CD4-positive, alpha-beta T cell treated with Interleukin-6 at 100 ng/mL for 8 hours (primary cell): ENCODE measurements at places on chromosomes 3 and 15.

DNA sequence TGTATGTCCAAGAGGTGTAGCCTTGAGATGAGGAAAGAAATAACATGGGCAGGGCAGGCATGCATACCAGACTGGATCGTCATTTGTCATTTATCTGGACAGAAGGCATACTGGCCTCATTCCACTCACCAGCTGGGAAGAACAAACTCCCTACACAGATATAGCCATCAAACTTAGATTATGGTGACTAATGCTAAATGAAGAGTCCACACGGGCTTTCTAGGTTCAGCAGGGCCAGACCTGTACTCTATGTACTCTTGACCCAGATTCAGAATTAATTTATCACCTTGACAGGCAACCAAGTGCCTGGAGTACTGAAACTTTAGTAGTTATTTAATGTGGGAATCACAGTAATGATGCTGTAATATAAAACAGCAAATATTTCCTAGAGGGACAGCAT is 164.3 kb upstream of the IL12A start:
- DNase-seq = no peak

GRCh38 chr15:94256511-94256910 is 25.1 kb downstream of the MCTP2 start:
- no peak for DNase-seq

GRCh38 chr15:88908697-88909621 is 4.2 kb downstream of the MFGE8 start:
- no peak for DNase-seq

GRCh38 chr15:78034495-78035191 is 42.9 kb downstream of the TBC1D2B start:
- peak; percentile 82 for DNase-seq

DNA sequence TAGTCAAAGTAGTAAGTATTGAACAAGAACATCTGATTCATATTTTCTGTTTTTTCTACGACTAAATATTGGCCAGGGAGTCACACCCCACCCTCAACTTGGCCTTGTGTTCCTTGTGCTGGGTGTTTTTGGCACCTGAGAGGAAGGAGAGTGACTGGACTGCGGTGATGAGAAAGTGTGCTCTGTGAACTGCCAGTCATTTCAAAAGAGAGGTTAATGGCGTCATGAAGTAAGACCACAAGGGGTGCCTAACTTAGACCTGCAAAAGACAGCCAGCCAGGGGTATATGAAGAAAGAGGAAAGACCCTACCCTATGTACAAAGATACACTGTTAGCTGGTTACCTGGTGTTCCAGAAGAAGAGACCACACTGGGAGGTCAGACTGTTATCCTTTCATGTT is 58.4 kb upstream of the COL8A1 start:
- DNase-seq = no peak

GRCh38 chr3:36656873-36657272 is 107.5 kb downstream of the DCLK3 start:
- DNase-seq = no peak

DNA sequence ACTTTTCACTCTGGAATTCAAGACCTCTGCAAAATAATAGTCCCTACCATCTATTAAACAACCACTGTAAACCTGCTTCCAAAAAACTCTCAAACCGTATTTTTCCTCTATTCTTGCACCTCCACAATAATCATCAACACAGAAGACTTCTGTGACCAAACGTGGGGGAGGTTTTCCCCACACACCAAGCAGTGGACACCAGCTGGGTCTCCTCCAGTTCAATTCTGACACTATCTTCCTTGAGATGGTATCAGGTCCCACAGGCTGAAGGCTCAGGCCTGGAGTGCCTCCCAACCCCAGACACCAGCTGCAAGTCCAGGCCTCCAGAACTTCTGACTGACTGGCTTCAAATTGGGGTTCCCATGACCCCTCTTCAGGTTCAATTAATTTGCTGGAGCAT is 89.6 kb upstream of the RAP2B start:
- no peak for DNase-seq

- DNase-seq = no peak
Observed at GRCh38 chr15:68276668-68277067, 877 bp upstream of the FEM1B start.

- no peak for DNase-seq
Observed at GRCh38 chr3:188689101-188689574, 482.6 kb upstream of the TPRG1 start.

DNA sequence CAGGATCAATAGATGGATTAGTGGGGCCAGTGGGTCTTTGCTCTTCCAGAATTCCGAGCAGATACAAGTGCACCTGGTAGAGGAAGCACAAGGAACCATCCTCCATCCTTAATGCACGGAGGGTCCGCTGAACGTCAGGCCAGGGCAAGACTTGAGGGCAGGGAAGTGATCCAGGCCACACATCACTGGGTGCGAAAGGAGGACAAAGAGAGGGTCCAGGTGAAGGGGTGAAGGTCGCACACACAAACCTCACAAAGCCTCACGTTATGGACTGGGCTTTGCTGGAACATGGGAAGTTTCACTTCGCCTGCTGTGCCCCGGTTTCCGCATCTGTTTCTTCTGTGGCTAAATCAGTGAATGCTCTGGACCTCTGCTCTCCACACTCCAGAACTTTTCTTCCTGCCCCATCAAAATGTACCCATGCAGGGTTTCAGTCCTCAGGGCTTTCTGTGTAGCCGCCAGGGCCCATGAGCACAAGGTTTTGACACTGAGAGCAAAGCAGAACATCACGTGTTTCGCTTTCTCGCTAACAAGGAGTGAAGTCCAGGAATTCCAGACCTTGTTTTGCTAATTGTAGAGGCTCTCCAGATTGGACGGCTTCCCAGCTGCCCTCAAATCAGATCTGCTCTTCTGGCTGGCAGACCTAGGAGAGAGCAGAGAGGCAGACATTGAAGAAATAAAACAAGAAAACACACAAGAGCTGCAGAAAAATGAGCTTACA is 56.3 kb downstream of the KLF15 start:
- DNase-seq = no peak

DNA sequence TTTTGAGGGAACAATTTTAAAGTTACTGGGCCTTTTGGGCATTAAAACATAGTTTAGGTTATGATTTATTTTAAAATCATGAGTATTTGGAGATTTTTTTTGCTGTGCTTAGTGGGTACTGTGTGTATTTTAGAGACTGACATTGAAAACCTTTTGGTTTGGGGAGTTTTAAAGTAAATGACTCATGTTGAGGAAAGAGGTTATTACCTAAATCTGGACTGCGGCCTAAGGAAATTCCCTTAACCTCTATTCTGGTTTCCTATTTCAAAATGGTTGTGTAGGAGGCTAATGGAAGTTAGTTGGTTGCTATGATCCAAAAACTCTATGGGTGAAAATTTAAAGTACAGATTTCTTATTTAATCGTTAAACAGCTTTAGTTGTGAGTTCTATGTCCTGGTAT is 57.3 kb upstream of the DPH6 start:
- DNase-seq = no peak

DNA sequence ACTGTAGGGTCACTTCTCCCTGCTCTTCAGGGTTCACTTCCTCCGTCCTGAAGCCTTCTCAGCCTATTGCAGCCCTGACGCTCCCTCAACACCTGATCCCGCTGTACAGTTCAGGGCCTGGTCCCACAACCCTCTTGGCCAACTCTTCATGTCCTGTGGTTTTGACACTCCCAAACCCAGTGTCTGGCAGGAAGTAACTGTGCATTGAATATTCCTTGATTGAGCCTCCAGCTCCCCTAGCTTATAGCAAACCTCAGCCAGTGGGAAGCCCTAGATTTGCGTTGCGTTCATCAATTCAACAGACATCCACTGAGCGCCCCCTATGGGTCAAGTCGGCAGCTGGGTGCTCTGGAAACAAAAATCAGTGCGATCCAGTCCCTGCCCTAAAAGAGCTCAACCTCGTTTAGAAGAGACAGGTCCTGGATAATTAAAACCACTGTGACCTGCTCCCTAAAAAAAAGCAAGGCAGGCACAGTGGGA is 13.5 kb downstream of the UBAP1L start:
- no peak for DNase-seq

- DNase-seq = no peak
Observed at GRCh38 chr15:81351651-81352050, 22.4 kb downstream of the TMC3 start.

GRCh38 chr3:169432708-169433432 is 230.6 kb downstream of the MECOM start:
- DNase-seq = no peak

DNA sequence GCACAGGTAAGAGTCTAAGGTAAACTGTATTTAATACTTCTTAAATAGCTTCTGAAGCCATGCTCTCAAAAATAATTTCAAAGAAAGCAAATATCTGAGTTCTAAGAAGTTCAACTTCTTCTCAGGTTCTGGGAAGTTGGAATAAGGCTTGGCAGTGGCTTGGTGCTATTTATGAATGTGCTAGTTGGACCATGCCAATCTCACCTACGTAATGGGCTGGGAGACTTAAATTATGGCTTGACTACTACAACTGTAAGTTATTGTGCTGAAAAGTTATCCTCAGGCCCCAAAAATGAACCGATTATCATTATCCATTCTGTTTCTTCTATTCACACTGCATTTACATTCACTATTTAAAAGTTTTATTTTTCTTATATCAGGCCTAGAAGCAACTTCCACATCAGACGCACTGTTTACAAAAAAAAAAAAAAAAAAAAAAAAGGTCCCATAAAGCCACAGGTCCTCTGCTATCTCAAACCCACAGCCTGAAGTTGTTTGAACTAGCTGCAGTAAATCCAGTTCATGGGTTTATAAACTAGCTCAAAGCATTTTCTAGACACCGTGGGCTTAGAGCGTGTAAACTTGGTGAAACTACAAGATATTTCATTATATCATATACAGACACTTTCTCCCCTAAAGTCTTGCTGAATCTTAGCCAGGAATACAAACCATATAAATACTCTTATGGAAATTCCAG is 3.4 kb downstream of the LRIG1 start:
- peak; percentile 36 for DNase-seq

GRCh38 chr3:180776433-180776832 is 97.1 kb upstream of the CCDC39 start:
- no peak for DNase-seq

DNA sequence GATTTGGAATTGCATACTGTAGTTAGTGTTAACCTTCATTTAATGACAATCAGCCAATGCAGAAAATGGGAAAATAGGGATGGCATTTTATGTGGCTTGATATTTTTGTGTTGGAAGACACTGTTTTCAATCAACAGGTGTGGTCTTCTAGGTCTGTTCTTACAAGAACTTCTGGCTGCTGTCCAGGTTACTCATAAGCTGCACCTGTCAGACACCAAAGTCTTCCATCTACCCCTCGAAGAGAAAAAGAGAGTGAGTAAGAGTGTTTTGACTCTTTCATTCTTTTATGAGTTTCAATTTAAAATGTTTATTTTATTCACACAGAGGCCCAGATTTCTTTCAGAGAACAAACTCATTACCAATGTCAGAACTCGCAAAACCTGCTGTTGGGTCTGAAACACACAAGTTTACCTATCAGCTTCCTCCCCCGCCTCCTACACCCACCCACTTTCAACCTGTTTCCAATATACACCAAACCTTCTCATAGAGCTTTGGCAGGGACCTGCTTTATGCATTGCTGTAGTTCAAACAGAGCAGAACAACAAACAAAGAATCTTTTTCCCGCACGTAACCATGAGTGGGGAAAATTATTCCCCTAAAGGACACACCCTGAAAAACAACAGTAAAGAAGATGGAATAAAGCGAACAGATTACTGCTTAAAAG is 767.7 kb upstream of the ALCAM start:
- no peak for DNase-seq

GRCh38 chr3:47392933-47393332 is 12.1 kb downstream of the PTPN23 start:
- no peak for DNase-seq

DNA sequence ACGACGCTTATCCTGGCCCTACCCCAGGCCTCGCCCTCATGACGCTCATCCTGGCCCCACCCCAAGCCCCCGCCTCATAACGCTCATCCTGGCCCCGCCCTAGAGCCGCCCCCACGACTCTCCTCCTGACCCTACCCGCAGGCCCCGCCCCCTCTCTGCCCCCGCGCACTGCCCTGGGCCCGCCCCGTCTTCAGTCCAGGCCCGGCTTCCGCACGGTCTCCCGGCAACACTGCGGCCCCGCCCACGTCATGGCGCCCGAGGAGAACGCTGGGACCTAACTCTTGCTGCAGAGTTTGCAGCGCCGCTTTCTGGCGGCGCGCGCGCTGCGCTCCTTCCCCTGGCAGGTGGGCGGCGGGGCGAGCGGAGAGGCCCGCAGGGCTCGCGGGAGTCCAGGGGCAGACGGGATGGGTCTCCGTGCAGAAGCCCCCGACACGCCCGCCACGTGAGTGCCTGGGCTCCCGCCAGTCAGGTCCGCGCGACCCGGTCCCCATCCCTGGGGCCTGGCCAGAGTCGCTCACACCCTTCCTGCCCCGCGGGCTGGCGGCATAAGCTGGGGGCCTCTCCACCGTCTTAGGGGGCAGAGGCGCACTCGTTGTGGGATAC is 52.5 kb upstream of the ROPN1B start:
- DNase-seq = peak; percentile 98

- DNase-seq = no peak
Observed at GRCh38 chr3:40895109-40895508, 304.2 kb upstream of the CTNNB1 start.

GRCh38 chr3:155443815-155444214 is 150.3 kb upstream of the STRIT1 start:
- DNase-seq = no peak

DNA sequence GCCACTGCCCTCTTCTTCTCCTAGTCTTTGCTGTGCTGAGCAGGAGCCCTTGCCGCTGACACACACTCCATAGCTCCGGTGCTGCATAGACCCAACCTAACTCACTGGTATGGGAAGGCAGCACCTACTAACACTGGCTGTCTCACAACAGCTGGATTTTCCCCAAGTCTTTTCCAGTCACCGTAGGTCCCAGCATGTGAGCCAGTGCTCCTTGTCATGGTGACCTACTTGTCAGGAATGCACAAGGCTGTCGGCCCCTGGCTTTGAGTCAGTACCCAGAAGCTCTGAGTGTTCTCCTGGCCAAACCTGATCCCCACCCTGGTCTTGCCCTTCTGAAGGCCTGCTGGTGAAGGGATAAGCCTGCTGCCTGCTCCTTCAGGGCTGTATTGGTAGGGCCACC is 25.7 kb downstream of the AMOTL2 start:
- DNase-seq = no peak

GRCh38 chr15:93500155-93500554 is 411.1 kb upstream of the RGMA start:
- no peak for DNase-seq

DNA sequence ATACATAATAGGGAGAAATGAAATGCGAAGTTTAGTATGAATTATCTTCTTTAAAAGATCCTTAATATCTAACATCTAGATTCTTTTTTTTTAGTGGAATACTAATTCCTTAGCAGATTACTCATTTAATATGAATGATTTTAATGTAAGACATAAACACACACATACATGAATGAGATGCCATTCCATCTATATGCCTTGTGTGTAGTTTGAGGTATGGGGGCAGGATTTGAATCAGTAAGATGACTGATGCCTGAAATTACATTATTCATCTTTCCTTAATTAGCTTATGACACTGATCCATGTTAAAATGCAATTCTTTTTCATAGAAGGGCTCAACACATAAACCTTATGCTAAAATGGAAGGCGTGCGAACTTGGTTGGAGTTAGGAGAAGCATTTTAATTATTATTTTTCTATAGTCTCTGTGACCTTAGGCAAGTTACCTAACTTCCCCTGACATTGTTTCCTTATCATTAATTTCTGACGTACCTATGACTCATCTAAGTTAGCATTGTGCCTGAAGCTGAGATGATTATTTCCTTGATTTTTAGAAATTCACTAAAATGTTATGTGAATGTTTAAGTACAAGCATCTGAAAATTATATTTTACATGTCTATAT is 10.8 kb upstream of the BNIP2 start:
- no peak for DNase-seq
